CD4-positive, alpha-beta memory T cell (primary cell): ENCODE measurements at places on chromosomes 5 and 9. TPM values are rescaled to one million over a fixed set of nuclear protein-coding genes. Genes with fewer than 3 reads are reported as not detected.

DNA sequence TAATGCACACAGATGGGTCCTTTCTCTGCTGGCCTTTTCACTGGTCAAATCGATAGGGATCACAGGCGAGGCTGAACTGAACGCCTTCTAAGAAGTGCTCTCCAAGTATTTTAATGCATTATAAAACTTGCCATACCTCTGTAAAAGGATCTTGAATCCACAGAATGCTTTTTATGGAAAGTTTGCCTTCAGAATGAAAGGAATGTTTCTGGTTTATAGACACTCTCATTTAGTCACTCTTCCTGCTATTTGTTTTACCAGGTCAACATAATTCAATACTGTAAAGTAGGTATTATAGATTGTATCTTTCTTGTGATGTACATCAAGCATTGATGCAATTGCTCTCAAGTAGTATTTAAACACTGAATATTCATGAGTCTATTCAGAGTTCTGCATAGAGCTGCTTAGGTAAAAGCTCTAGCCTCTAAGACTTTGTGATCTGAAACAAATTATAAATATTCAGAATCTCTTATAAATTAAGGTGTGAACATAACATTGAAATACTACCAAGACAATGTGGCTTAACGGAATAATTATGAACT, 308.4 kb downstream of the ISL1 start:
- H3K4me1 ChIP-seq = no peaks in the 10 kb centered on the region
- no peak overlapping the region for H3K27ac ChIP-seq
- no peak for DNase-seq
- H3K27me3 ChIP-seq = no peaks in the 10 kb centered on the region

GRCh38 chr9:68500457-68501381, 40.0 kb downstream of the TMEM252 start:
- H3K36me3 ChIP-seq = no peaks in the 10 kb centered on the region
- H3K27me3 ChIP-seq = no peaks in the 10 kb centered on the region
- H3K27ac ChIP-seq = no peak overlapping the region
- DNase-seq = no peak
- no peak overlapping the region for H3K4me3 ChIP-seq

- H3K27ac ChIP-seq = no peak overlapping the region
- no peaks in the 10 kb centered on the region for H3K27me3 ChIP-seq
- H3K4me1 ChIP-seq = no peaks in the 10 kb centered on the region
- DNase-seq = no peak
- no peaks in the 10 kb centered on the region for H3K36me3 ChIP-seq
These were observed 76.2 kb upstream of the MIER3 start for GRCh38 chr5:57028161-57028560.

DNA sequence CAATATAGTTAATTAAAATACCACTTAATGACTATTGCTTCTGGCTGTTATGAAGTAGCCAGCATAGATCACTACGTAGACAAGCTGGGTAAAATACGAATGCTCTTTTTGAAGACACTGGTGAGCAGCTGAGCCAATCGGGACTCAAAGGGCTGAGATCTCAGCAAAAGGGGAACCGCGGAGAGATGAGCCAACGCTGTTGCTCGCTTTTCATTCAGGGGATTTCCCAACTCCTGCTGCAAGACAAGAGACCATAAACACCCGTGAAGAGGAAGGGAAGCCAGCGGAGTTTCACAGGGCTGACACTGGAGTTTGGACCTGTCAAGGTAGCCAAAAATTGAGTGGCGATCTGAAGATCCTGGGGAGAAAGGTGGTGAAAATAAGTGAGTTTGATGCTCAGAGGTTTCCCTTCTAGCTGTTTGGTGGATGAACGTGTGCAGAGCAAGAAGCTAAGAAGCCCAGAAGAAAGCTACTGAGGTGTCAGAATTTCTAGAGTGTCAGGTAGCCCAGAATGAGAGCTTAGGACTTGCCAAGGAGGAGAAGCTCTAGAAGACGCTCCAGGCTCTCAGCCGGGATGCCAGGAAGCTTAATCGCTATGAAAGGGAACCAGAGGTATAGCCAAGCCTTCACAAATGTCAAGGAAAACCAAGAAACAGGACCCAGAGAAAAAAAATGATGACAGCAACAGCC, 79.6 kb upstream of the RNU6ATAC start:
- no peaks in the 10 kb centered on the region for H3K27me3 ChIP-seq
- no peaks in the 10 kb centered on the region for H3K36me3 ChIP-seq
- H3K4me3 ChIP-seq = no peak overlapping the region
- no peak overlapping the region for H3K27ac ChIP-seq

- no peaks in the 10 kb centered on the region for H3K27me3 ChIP-seq
- no peaks in the 10 kb centered on the region for H3K4me1 ChIP-seq
- no peak overlapping the region for H3K4me3 ChIP-seq
- DNase-seq = no peak
- H3K36me3 ChIP-seq = no peaks in the 10 kb centered on the region
These were observed 131.0 kb downstream of the NSG2 start for GRCh38 chr5:174176511-174176910.

- no peaks in the 10 kb centered on the region for H3K27me3 ChIP-seq
- H3K4me1 ChIP-seq = no peaks in the 10 kb centered on the region
- no peak for DNase-seq
- H3K27ac ChIP-seq = no peak overlapping the region
These were observed 23.0 kb downstream of the ZBED3 start for GRCh38 chr5:77064040-77064439.

GRCh38 chr9:14415947-14416346, 102.0 kb upstream of the NFIB start:
- no peak overlapping the region for H3K4me3 ChIP-seq
- H3K27ac ChIP-seq = no peak overlapping the region
- DNase-seq = no peak
- no peaks in the 10 kb centered on the region for H3K4me1 ChIP-seq
- no peaks in the 10 kb centered on the region for H3K27me3 ChIP-seq

- no peak for DNase-seq
- no peak overlapping the region for H3K4me3 ChIP-seq
- no peaks in the 10 kb centered on the region for H3K27me3 ChIP-seq
- no peaks in the 10 kb centered on the region for H3K4me1 ChIP-seq
These were observed 43.8 kb downstream of the CAMK2A start for GRCh38 chr5:150245808-150246207.

GRCh38 chr5:174750711-174751110, 26.3 kb downstream of the MSX2 start:
- no peaks in the 10 kb centered on the region for H3K4me1 ChIP-seq
- DNase-seq = no peak
- H3K27ac ChIP-seq = no peak overlapping the region
- no peaks in the 10 kb centered on the region for H3K36me3 ChIP-seq
- peaks cover 12% of the 10 kb centered on the region for H3K27me3 ChIP-seq

- H3K27ac ChIP-seq = no peak overlapping the region
- no peaks in the 10 kb centered on the region for H3K4me1 ChIP-seq
- no peaks in the 10 kb centered on the region for H3K36me3 ChIP-seq
- H3K27me3 ChIP-seq = no peaks in the 10 kb centered on the region
- H3K4me3 ChIP-seq = no peak overlapping the region
These were observed 562.8 kb upstream of the C9orf72 start for GRCh38 chr9:28136113-28136512.

- no peaks in the 10 kb centered on the region for H3K27me3 ChIP-seq
- no peaks in the 10 kb centered on the region for H3K4me1 ChIP-seq
- no peak for DNase-seq
- H3K27ac ChIP-seq = no peak overlapping the region
- no peaks in the 10 kb centered on the region for H3K36me3 ChIP-seq
- no peak overlapping the region for H3K4me3 ChIP-seq
These were observed 150.1 kb upstream of the STK32A start for GRCh38 chr5:147084702-147085101.

- H3K4me1 ChIP-seq = no peaks in the 10 kb centered on the region
- H3K27ac ChIP-seq = no peak overlapping the region
- no peaks in the 10 kb centered on the region for H3K36me3 ChIP-seq
- H3K4me3 ChIP-seq = no peak overlapping the region
- no peak for DNase-seq
- H3K27me3 ChIP-seq = no peaks in the 10 kb centered on the region
These were observed 142.9 kb downstream of the DMAC1 start for GRCh38 chr9:7656636-7657035.

DNA sequence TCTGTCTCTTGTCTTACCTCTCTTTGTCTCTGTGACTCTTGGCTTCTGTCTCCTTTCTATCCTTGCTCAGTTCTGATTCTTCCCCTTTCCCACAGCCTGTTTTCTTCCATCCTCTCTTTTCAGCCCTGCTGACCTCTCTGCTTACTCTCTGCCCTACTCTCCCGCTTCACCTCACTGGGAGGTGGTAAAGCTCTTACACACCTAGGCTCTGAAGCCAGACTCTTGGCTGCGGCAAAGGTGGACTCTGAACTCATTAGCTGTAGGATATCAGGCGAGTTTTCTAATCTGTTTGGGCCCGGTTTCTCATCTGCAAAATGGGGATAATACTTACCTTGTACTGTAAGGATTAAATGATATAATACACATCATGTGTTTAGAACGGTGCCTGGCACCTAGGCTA, 11.1 kb downstream of the PCDH1 start:
- H3K4me3 ChIP-seq = no peak overlapping the region
- DNase-seq = no peak
- H3K4me1 ChIP-seq = no peaks in the 10 kb centered on the region
- no peaks in the 10 kb centered on the region for H3K36me3 ChIP-seq
- no peak overlapping the region for H3K27ac ChIP-seq
- H3K27me3 ChIP-seq = no peaks in the 10 kb centered on the region

The EIF4E1B gene
- total RNA-seq = not detected

The CCL28 gene
- total RNA-seq = 14.6 TPM

The RETREG1 gene
- 28.0 TPM for total RNA-seq

The ZNF618 gene
- total RNA-seq = 1.7 TPM

The UGT3A2 gene
- total RNA-seq = not detected
